ENCODE measurements at places on chromosomes 12 and 14.

DNA sequence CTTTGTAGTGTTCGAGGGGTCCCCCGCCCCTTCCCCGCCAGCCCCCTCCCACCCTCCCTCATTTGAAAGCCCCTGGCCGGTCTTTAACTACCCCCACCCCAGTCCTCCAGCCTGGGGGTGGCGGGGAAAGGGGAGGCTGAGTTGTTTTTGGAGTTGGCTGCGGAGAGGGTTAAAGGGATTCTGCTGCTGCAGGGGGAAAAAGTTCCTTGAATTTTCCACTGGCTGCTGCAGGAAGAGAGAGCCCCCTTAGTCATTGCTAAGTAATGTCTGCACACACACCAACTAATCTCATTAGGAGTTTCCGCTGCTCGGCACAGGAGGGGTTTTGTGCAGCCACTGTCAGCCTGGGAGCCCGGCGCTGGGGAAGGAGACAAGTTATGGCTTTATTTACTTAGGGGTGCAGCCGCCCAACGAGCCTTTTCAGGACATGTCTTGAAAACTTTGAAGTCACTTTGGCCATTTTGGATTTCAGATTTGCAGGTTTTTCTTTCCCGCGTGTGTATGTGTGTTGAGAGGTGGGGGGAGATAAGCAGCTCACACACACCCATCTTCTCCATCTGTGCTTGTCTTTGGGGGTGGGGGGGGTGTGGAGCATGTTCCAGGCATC is 1.8 kb downstream of the ELK3 start:
- DNase-seq, result no peak

- no peak for DNase-seq
Observed at GRCh38 chr14:68113343-68113930, 293.9 kb downstream of the RAD51B start.

- no peak for DNase-seq
Observed at GRCh38 chr12:14148489-14149270, 167.3 kb upstream of the GRIN2B start.

DNA sequence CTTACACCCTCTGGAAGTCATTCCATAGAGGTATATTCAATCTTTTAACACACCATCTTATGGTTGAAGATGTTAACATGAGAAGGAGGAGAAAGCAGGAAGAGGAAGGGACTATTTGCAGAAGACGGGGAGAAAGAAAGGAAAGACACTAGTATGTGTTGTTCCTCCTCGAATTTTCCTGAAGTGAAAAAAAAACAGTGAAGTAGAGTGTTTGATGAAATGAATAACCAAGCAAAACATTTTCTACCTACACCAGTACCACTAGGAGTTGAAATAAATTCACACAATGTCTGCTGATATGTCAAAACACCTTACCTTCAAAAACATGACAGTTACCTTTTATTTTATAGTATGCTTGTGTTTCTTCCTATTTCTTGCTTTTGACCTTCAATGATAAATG is 1.4 kb upstream of the CNOT2 start:
- DNase-seq, result no peak

DNA sequence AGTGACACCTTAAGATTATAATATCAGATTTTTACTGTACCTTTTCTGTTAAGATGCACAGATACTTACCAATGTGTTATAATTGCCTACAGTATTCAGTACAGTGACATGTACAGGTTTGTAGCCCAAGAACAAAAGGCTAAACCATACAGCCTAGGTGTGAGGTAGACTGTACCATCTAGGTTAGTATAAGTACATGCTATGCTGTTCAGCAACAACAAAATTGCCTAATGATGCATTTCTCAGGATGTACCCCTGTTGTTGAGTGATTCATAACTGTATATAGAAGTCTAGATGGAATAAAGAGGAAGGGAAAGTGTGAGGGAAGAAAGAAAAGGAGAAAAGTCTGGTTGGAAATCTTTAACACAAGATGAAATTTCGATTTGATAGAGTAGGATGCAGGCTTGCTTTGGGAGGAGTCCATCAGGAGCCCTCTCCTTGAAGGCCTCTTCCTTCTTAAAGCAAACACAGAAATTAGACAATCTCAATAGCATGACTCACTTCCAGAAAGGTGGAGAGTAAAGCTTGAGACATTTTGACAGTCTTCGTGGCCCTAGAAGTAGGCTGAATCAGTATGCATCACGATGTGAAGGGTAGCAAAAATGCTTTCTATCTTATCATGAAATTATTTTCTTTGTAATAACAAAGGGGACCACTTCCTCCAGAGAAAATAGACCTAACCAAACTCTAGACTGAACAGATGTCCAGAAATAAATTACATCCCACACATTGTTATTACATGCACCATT is 191.5 kb downstream of the SYT1 start:
- no peak for DNase-seq

DNA sequence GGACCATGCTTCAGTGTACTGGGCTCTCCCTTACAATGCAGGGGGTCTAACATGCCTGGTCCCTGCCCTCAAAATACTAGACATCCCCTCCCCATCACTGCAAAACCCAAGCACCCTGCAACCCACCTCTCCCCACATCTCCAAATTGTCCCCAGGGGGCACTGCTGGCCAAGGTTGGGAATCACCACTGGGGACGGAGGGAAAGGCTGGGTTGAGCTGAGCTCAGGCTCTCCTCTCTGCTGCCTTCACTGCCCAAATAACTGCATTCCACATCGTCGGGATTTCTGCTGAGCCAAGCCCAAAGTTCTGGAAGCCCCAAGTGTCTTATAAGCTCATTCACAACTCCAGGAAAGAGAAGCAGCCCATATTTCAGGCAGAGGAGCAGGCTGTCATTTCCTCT is 69.6 kb downstream of the NT5DC3 start:
- DNase-seq, result no peak

DNA sequence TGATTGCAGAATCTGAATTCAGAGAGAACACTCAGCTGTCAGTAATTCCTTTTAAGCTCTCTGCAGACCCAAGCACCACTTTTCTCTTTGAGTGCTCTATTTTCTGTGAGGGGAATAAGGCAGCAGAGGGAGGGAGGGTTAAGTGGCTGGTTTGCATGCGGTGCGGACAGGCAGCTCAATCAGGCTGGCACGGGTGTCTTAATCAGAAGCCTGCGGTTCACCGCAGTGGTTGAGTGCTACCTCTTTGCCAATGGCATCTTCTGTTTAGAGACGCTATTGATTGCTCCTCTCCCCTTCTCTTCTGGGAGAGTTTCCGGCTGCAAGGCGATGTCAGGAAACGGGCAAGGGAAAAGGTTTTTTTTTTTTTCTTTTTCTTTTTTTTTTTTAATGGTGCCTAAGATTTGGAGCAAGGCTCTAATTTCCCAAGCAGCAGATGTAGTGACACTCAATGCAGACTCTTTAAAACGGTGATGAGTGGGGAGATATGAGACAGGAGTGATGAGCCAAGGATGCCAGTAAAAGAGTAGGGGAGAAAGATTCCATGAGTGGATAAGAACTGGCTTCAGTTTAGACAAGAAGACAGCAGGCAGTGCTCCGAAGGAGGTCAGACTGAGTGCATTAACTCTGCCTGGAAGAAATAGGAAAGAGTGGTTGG is 533.7 kb upstream of the SEL1L start:
- no peak for DNase-seq

GRCh38 chr12:26631846-26632245 is 201.1 kb downstream of the ITPR2 start:
- DNase-seq, result no peak

DNA sequence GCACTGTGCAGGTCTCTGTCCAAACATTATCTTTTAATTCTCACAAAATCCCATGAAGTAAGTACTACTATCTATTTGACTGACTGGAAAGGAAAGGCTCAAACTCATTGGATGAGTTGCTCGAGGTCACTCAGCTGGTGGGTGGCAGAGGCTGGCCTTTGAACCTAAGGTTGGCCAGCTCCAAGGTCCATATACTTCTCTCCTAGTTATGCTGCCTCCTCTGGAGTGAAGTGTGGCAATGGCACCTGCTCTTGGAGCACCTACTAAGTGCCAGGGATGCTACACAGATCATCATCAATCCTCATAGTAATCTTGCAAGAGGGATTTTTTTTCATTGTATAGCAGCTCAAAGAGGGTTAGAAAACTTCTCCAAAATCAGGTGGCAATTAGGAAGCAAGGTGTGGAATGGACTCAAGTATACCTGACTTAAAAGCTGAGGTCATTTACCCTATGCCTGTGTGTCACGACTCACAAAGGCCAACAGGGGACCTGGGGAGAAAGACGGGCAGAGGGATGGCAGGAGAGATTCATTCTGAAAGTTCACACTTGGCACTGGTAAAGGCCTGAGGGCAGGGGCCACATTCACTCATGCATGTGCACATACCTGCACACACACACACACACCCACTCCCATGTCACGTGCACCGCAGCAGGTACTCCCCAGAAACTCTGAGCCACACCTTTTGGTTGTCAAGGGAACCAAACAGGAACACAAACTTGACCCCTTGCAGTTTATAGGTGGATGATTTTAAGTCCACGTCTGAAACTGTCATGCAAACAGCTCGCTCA is 146.4 kb downstream of the FOXN3 start:
- DNase-seq, result no peak

DNA sequence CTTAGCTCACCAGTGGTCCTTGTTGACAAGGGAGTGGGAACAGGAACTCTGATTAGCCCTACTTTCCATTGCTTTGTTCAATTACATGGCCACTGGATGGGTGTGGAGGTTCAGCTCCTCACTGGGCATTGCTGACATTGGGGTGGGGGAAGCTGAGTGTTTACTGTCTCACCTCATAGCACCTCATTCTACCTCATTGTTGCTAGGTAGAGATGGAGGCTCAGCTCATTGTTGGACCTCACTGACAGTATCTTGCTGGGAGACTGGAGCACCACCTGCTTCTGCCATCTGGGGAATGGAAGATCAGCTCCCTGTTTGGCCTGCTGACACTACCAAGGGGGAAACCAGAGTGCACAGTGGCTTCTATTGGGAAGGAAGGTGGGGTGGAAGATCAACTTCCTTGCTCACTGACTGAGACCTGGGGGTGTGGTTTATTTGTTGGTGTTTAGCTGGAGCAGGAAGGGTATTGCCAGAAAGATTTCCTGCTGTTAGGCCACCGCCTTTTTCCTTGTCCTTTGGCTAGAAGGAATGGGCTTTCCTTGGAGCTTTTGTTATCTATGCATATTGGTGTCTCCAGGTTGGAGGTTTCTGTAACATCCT is 1.3 kb upstream of the OR4E2 start:
- no peak for DNase-seq

DNA sequence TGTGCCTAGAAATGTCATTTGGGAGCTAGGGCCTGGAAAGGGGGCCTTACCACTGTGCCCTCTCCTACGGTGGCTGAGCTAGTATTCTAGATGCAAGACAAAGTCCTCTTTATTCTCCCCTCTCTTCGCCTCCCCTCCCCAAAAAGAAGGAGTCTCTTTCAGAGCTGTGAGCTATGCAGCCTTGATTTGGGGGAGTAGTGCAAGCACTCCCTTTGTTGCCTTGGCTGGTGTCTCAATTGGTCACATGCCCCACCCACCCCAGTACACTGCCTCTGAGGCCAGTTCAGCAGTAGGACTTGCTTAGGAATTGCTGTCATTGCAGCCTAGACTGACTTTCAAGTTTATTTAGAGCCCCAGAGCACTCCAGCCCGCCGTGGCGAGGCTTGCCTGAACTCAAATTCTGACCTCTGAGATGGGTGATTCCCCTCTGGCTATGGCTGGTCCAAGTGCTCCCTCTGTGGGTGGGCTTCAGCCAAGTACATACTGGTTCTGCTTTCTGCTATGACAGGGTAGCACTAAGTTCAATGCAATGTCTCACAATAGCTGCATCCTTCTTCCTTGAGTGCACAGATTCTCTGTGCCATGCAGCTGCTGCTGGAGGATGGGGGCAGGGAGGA is 37.0 kb upstream of the FBXO33 start:
- no peak for DNase-seq

DNA sequence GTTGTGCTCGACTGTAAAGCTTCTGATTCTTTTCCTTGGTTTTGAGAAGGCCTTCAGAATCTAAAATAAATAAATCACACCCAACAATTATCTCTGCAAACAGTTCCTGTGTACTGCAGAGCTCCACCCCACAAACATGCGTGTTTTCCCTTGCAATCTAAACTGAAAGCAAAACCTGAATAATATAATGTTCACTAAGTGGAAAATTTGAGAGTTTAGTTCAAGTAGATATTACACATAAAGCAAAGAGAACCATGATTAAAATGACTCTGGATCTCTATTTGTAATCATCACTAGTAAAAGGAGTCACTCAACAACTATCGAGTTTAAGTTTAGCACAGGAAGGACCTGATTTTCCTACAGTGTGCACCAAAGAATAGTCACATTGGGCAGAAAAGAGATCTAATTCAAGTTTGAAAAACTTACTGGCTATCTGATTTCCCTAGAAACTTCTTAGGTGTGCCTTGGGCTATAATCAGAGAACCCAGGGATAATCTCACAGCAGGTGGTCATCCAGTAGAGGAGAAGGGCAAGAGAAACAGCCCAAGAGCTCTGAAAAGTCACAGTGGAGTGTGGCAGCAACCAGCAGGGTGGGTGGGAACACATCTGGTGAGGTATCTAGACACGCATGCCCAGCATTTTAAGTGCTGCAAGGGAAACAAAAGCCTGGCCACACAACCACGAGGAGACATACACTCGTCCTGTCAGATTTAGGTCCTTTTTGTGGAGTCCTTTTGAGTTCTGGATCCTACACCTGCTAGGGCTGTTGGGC is 25.4 kb downstream of the ATG14 start:
- DNase-seq, result no peak

DNA sequence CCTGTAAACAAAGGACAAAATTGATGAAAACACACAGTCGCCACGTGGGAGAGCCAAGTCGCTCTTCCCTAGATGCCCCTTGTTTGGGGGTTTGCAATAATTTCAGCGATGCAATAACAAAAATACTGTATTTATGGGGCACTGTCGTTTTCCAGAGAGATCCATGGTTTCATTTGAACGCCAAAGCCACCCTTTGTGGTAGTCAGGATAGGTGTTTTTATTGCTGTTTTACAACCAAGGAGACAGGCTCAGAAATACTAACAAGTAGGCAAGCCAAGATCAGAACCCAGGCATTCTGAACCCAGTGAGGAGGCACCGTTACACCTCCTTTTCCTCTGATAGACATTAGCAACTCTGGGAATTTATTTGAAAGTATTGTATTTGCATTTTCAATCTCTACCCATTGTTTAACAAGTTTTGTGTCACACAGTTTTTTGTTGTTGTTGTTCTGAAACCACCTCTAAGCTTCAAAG is 831 bp upstream of the BTBD7 start:
- DNase-seq, result no peak
